T-helper 9 cell (primary cell): ENCODE measurements at places on chromosomes 13 and 19.

DNA sequence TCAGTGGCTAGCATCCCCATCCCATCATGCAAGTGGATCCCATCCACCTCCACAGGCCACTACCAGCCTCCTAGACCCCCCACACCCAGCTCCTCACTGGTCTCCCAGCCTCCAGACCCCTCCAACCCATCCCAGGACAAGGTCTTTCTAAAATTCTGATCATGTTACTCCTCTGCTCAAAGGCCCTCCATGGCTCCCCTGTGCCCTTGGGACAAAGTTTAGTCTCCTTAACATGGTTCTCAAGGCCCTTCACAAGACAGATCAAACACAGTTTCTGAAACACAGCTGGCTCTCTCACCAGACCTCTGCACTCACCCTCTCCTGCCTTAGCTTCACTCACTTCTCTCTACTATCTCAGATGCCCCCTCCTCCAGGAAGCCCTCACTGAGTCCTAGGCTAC, 9.3 kb downstream of the CEACAM19 start:
- DNase-seq: no peak

DNA sequence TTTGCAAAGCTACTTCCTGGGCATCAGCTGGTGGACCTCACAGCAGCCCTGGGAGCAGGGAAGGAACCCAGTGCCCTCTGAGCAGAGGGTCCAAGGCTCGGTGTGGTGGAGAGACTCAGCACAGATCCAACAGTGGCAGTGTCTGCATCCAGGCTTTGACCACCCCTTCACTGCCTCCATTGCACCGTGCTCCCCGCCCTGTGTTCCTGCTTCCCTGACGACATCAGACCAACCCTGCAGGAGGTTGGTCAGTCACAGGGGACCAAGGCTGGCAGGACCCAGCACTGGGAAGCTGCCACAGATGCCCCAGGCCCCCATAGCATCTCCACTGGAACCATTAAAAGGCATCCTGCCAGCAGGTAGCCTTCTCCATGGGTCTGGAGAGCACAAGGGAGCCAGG, 7.8 kb upstream of the VSTM2B start:
- DNase-seq: no peak

DNA sequence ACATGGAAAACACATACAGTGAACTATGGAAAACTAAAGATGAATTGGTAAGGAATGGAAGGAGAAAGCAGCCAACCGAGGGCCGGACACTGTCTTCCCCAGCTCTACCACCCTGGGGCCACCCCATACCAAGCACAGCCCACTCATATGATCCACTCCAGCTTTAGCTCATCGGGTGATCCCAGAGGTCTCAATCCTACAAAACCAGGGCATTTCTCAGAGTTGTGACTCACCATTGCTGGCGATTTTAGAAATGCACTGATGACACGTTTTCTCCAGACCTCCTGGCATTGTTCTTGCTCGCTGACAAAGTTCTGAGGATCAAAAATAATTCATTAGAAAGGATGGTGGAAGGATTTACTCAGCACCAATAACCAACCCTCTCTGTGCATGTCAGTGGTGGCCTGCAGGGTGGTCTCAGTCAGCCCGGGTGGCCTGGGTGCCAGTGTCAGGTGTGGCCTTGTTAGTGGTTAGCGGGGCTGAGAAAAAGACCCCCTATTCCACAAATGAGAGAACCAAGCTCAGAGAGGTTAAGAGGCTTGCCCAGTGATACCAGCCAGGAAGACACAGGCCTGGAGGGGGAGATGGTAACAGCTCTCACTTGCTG, 6.6 kb downstream of the TMEM272 start:
- no peak for DNase-seq

- DNase-seq: no peak
These were observed 6.5 kb downstream of the TRAPPC5 start for GRCh38 chr19:7687177-7687576.

- DNase-seq: no peak
These were observed 36.7 kb downstream of the CAPN12 start for GRCh38 chr19:38707512-38708114.

DNA sequence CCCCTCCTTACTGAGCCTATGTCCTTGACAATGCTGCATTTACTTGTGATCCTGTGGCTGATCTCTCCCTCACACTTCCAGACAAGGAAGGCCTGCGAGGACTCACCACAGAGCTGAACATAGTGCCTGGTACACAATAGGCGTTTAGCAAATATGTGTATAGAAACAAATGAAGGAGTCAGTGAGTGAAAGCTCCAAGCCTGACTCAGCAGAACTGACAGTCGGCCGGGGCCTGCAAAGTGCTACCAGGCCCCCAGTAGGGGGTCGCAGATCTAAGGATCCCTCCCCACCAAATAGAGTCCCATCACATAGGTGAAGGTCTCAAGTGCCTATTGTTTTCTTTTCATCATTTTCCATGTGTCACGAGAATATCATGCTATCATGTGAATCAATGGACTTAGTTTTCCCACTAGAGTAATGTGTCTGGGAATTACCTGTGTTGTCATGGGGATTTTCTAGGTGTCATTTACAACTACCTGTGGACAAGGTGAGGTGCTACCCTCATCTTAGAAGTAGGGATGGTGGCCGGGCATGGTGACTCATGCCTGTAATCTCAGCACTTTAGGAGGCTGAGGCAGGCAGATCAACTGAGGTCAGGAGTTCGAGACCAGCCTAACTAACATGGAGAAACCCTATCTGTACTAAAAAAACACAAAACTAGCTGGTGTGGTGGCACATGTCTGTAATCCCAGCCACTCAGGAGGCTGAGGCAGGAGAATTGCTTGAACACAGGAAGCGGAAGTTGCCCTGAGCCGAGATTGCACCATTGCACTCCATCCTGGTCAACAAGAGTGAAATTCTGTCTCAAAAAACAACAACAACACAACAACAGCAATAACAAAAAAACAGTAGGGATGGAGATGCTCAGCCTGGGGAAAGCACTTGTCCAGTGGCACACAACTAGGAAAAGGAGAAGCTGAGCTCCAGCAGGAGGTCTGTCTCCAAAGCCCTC, 50.3 kb upstream of the CYP2A7 start:
- no peak for DNase-seq

DNA sequence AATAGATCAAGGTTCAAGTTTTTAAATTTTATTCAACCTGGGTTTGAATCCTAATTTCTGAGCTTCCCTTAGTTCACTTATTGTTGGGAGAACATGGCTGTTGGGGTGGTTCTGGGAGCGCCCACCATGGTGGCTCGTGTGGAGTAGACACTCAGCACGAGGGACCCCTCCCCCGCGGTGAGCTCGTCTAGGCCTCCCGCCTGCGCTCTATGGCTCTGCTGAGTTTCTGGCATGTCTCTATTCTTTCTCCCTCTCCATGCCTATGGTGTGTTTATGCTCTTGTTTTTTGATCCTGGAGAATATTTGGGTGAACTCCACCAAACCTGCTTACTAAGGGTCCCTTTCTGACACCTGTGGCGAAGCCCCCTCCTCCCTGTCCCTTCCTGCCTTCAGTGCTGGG, 1.6 kb upstream of the EPN1 start:
- no peak for DNase-seq

- no peak for DNase-seq
These were observed 757.1 kb downstream of the LIG4 start for GRCh38 chr13:107458269-107458668.

DNA sequence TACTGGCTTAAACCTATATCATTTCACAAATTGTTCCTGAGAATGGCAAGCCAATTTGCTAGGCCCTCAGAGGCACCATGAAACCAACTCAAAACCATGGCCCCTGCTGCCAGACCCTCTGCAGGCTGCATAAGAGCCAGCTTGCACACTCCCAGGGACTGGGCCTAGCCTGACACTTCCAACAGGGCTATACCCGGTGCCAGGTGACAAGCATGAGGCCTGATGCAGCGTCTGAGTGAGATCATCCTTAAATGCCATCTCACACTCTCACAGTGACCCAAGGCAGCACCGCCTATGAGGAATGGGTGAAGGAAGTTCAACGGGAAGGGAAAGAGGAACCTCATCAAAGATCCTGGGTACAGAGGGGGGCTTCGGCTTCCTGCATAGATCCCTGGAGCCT, 65.6 kb downstream of the C13orf42 start:
- no peak for DNase-seq
